RCC 7860 (cell line): ENCODE measurements at places on chromosomes 13 and 19.
A peak's percentile ranks its signal among the peaks of the same experiment; 100 is the strongest.

DNA sequence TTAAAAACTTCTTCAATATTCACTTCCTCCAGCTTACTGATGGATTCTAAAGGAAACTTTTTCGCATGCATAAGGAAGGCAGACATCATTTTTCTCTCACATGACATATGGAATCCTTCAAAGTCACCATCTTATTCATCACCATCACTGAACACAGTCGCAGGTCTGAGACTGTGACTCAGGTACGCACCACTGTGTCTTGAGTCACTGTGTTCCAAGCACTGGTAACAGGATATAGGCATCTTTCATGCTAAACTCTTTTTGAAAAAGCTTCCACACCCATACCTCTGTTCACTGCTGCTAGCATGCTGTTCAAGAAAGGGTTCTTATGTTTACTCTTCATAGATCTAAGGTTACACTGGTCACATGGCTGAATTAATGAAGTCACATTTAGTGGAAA lies 67.0 kb upstream of the SIAH3 start:
- no peak for DNase-seq

DNA sequence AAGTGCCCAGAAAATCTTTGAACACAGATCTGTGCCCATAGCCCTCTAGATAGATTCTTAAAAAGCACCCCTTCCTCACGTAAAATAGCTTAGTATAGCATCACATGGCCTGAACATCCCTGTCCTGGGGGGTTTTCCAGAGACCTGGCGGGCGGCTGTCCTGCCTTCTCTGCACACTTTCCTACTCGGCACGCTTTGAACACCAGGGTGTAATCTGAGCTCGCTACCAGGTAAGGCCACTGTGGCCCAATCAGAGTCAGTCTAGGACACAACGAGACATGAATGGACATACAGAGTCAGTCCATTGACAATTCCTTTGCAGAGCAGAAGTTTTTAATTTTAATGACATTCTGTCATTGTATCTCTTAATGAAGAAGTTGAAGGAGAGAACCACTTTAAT lies 8.1 kb downstream of the CYP2A13 start:
- no peak for DNase-seq

- no peak for DNase-seq
Measured at GRCh38 chr19:18156268-18156667, 3.3 kb downstream of the PIK3R2 start.

DNA sequence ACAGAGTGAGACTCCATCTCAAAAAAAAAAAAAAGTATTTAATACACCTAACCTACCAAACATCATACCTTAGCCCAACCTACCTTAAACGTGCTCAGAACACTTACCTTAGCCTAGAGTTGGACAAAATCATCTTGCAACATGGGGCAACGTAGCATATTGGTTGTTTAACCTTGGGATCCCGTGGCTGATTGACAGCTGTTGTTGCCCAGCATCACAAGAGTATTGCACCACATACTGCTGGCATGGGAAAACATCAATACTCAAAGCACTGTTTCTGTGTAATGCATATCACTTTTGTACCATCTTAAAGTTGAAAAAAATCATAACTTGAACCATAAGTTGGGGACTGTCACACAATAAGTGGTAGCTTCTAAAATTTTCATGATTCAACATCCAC lies 73.8 kb upstream of the MIR17HG start:
- DNase-seq = no peak

- no peak for DNase-seq
Measured at GRCh38 chr13:80630685-80631121, 289.8 kb upstream of the SPRY2 start.

DNA sequence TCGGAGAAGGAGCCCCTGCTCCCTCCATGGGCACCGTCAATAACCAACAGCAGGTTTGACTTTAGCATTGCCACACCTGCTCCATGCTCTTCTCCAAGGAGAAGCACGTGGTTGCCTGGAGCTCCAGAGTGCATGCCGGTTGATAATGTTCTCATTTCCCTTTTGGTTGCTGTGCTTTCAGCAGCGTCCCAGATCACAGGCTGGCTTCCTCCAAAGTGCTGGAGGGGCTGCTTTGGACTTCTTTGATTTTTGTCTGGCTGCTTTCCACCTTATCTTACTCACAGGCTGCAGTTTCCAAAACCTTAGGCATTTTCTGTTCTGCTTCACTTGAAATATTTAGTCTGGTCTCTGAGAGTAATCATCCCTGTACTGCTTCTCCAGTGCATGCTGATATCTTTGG lies 123.8 kb upstream of the IRS2 start:
- DNase-seq = no peak

DNA sequence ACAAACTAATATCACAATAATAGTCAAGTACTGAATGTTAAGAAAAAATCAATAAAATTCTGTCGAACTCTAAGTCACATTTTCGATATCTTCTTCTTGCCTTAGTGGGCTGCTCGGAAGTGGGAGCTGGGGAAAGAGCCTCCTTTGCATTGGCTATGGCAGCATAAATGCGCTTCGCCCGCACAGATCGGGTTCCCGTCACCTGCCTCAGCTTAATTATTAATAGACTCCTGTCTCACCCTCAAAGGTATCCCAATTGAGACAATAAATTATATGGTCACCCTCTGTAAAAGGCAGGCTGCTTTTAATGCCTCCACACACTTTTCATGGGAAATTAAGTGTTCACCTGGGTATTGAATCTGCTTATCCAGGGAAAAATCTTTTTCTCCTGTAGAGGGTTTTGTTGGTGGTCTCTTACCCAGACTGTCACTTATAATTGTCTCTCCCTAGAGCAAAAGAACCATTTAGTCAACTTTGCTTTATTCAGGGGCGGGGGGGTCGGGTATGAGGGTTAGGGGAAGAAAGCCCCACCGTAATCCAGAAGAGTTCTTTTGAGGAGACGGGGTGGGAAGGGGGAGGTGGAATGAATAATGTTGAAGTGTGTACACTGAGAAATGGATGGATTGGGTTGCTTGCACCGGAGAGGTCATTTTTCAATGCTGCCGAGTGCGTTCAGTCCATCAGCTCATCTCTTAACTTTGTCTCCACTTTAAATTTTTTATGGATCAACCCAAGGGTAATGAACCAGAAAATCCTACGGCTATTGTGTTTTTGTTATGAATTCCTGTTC lies 682.6 kb upstream of the SGCG start:
- no peak for DNase-seq

- DNase-seq = no peak
Measured at GRCh38 chr19:42919757-42920079, 2.0 kb upstream of the PSG6 start.

DNA sequence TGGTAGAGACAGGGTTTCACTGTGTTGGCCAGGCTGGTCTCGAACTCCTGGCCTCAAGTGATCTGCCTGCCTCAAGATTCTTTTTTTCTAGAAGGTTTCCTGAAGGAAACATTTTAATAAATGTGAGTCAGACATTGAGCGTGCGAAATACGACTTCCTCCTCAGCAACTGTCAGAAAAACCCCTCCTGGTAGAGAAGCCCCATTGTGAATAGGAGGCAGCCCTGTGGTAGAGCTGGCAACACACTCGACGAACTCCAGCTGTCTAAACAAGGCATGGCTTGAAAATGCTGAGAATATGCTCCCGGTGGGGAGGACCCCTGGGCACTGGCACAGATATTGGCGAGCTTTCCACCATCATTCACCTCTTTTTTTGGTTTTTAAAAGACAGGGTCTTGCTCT lies 9.8 kb downstream of the ZNF333 start:
- no peak for DNase-seq

DNA sequence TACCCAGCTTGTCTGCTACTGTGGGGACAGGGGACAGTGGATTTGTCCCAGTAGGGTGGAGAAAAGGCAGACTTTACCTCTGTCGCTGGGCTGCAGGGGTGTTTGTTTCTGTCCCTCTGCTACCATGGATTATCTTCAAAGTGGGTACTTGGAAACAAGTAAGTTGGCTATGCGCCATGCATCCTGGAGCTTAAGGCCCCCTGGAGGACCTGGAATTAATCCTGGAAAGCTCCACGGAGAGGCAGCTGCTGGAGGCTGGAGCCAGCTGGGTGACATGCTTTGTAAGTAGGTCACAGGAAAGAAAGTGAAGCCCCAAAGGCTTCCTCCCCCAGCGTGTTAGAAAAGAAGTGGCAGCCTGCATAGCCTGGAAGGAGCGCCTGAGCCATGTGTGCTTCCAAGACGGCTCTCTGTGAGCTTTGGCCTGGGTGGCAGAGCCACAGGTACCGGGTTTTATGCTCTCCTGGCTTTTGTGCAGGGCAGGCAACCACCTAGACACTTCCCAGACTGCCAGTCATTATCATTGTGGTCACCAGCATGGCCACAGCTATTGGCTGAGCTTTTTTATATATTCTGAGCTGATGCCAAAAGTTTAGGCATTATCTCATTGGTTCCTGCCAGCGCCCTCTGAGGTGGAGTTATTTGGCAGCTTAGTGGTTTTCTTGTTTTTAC lies 9.5 kb downstream of the B3GLCT start:
- DNase-seq = no peak

DNA sequence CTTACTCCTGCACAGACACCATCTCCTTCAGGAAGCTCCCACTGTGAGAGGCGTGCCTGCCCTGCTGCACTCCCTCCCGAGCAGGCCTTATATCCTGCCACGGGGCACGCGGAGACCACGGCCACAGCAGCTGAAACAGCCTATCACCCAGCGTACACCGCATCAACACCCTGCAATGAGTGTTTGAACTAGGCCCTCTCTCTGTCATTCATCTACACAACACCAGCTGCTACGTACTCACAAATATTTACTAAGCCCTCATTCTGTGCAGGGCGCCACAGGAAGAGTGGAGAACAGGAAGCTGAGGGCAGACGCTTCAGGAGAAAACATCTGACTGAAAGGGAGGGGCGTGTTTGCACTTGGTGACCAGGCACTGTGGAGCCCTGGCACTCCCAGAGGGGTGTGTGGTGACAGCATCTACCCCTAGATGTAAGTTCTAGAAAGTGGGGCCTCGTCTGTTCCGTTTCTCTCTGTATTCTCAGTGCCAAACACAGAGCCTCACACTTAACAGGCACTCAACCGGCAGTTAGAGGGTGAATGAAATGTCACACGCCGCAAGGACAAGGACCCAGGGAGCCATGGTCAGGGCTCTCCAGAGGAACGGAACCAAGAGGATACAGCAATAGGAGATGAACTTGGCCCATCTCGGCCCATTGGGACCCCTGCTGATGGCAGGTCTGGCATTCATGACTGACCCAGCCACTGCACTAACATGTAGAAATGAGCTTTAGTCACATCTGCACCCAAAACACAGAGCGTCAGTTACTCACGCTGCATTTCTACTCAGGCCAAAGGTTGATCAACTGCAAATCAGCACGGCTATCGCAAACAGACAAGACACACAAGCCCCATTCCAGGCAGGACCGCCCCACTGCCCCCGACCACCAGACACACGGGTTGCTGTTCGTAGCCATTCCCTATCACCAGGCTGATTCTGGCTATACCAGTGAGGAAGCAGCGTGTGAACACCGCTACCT lies 15.7 kb downstream of the RANBP3 start:
- DNase-seq = no peak

- no peak for DNase-seq
Measured at GRCh38 chr19:50477751-50478515, 1.3 kb upstream of the GARIN5A start.

GRCh38 chr13:74550039-74550438 lies 415.8 kb upstream of the KLF12 start:
- no peak for DNase-seq

DNA sequence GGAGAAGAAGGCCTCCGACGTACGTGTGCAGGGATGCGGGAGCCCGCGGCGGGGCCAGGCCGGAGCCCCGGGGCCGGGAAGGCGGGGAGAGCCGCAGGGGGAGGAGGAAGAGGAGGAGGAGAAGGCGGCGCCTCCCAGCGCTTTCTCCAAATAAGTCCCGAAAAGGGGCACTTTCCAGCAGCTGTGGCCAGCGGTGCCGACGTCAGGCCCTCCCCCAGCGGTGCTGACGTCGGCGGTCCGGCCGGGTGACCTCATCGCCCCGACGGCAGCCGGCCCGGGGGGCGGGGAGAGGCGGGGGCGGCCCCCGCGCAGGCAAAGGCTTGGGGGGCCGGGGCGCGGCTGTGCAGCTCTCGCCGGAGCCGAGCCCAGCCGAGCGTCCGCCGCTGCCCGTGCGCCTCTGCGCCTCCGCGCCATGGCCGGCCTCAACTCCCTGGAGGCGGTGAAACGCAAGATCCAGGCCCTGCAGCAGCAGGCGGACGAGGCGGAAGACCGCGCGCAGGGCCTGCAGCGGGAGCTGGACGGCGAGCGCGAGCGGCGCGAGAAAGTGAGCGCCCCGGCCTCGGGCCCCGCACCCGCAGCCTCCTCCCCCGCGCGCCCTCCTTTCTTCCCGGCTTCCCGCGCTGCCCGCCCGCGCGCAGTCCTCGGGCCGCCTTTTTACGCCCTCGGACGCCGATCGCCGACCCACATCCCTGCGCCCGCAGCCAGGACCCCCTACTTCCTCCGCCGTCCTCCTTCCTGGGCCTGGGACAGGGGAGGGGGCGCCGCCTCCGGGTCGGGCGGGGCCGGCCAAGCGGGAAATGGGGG lies at the start of gene TPM4:
Gene TPM4, plus strand, starts transcription at position 342 of the 804 bp plus-strand sequence. Its CDS starts 71 bp downstream, at position 413.
- peak; percentile 86 for DNase-seq

- DNase-seq = no peak
Measured at GRCh38 chr13:98052412-98052811, 90.5 kb upstream of the FARP1 start.

GRCh38 chr13:36981156-36981743 lies 17.9 kb downstream of the ALG5 start:
- peak; percentile 41 for DNase-seq

DNA sequence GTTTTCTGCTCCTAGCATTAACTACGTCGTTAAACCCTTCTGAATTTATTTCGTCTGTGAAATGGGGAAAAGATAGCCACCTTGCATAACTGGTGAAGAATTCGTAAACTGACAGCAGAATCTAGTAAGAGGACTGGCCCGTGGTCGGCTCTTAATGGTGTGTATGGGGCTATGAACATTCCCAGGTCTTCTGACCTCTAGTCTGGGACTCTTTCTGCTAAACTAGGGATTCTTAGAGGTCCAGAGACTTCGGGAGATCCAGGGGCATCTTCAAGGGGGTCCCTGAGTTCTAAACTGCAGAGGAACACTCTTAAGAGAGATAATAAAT lies 231.1 kb upstream of the SERP2 start:
- DNase-seq = no peak

- peak; percentile 89 for DNase-seq
Measured at GRCh38 chr19:45424191-45425058, 708 bp upstream of the ERCC1 start.

- no peak for DNase-seq
Measured at GRCh38 chr13:29578300-29579085, 17.0 kb downstream of the SLC7A1 start.

GRCh38 chr19:13033819-13034611 lies 38.7 kb downstream of the NFIX start:
- DNase-seq = peak; percentile 21

DNA sequence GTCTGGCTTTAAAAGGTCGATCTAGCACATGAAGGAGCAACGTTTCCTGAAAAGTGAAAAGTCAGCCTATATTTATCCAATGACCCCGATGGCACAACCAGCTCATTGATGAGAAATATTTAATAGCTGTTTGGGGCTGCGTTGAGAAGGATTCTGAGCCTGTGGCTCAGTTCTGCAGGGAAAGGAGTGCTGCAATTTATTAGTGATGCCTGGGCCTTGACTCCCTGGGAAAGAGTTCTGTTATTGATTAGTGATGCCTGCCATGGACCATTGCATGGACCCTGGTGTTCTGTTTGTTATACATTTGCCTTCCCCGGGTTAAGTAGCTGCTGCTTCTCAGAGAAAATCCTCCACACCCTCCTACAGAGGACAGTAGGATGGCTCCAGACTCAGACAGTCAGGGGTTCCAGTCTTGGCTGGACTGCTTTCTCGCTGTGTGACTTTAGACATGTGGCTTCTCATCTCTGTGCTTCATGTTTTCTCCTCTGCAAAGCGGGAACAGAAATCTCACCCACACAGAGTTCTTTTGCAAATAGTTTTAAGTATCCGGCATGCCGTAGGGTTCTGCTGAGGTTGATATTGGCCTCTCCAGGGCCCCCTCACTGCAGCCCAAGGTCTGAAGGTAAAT lies 17.7 kb upstream of the PTPRS start:
- no peak for DNase-seq

GRCh38 chr19:19752760-19753403 lies 20.0 kb upstream of the ZNF14 start:
- no peak for DNase-seq
